ENCODE measurements at places on chromosomes 12 and 14. TPM values are rescaled to one million over a fixed set of nuclear protein-coding genes. Genes with fewer than 3 reads are reported as not detected.

PLEK2 gene
- 1.2 TPM for total RNA-seq

GLI1 gene
- total RNA-seq = 0.55 TPM

C12orf54 gene
- total RNA-seq = not detected

SLC38A2 gene
- 198 TPM for total RNA-seq

TPH2 gene
- total RNA-seq = not detected

TMEM63C gene
- 0.68 TPM for total RNA-seq

LEMD3 gene
- total RNA-seq = 26.4 TPM

LMO3 gene
- not detected for total RNA-seq

PAWR gene
- 2.3 TPM for total RNA-seq

PA2G4 gene
- 468 TPM for total RNA-seq

DNA sequence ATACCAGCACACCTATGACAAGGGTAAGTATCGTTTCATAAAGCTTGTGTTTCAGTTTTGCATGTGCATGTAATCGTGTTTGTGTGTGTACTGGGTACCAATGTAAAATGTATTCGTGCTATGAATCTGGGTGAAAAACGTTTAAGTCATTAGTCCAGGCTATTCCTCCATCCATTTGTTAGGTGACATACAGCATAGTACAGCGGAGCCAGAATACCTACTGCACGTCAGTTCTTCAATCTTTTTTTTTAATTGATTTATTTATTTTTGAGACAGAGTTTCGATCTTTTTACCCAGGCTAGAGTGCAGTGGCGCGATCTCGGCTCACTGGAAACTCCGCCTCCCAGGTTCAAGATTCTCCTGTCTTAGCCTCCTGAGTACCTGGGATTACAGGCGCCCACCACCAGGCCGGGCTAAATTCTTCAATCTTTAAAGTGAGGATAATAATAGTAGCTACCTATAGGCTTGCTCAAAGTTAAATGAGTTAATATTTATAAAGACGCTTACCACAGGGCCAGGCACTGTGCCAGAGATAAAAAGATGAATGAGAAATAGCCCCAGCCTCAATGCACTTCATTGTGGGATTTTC lies 661 bp upstream of the RPS26 start:
- peak overlapping the region; percentile 33 for H3K4me3 ChIP-seq
- no peak for DNase-seq
- no peaks in the 10 kb centered on the region for H3K27me3 ChIP-seq
- H3K27ac ChIP-seq = peak overlapping the region; percentile 83
- H3K4me1 ChIP-seq = peaks cover 32% of the 10 kb centered on the region

- H3K4me3 ChIP-seq = no peak overlapping the region
- no peaks in the 10 kb centered on the region for H3K27me3 ChIP-seq
- H3K4me1 ChIP-seq = no peaks in the 10 kb centered on the region
These were observed 1961.8 kb upstream of the FLRT2 start for GRCh38 chr14:83568141-83568540.

DNA sequence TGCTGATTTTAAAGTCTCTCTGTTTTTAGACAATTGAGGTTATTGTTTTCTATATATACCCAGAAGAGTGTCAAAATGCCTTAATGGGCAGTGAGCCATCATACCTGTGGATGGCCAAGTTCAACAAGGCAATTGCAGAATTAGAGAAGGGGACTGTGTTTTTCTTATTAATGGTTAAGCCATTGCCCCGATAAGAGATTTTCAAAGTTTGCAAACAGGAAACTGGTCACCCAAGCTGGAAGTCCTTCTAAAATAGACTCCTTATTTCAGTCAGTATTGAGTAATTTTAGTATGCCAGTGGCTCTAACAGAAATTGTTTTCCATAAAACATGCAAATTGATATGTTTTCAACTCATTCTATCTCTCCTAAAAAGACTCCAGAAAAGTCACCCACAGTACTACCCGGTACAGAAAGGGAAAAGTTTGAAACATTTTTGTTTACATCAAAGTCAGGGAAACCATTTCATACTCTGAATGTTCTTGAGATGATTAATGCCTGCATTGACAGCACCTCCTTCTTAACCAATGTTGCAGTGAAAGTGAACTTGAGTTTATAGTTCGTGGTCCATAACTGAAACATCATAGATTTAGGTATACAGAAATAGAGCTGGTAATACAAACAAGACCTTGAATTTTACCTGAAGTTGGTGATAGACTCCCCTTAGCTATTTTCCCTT lies 191.1 kb downstream of the TMX1 start:
- H3K27me3 ChIP-seq = no peaks in the 10 kb centered on the region
- H3K27ac ChIP-seq = no peak overlapping the region
- no peak for DNase-seq
- no peaks in the 10 kb centered on the region for H3K36me3 ChIP-seq

GRCh38 chr14:74765721-74766120 lies 2.6 kb downstream of the YLPM1 start:
- no peak overlapping the region for H3K27ac ChIP-seq
- no peaks in the 10 kb centered on the region for H3K36me3 ChIP-seq
- peak overlapping the region; percentile 72 for H3K4me3 ChIP-seq
- peaks cover 40% of the 10 kb centered on the region for H3K4me1 ChIP-seq
- H3K27me3 ChIP-seq = no peaks in the 10 kb centered on the region

DNA sequence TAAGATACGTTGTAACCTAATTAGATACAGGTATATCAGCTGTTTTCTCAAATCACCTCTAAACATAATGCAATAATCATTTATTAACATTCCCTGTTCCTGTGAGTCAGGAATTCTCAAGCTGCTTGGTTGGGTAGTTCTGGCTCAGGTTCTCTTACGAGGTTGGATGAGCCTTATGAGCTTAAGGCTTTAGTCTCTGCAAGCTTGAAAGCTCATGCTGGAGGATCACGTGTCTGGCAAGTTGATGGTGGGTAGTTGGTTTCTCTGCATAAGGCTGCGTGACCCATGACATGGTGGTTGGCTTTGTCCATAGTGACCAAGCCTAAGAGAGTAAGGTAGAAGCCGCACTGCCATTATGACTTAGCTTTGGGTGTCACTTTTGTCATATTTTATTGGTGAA lies 62.0 kb downstream of the PLEKHA5 start:
- H3K36me3 ChIP-seq = no peaks in the 10 kb centered on the region
- no peaks in the 10 kb centered on the region for H3K27me3 ChIP-seq
- H3K4me3 ChIP-seq = no peak overlapping the region
- no peaks in the 10 kb centered on the region for H3K4me1 ChIP-seq

DNA sequence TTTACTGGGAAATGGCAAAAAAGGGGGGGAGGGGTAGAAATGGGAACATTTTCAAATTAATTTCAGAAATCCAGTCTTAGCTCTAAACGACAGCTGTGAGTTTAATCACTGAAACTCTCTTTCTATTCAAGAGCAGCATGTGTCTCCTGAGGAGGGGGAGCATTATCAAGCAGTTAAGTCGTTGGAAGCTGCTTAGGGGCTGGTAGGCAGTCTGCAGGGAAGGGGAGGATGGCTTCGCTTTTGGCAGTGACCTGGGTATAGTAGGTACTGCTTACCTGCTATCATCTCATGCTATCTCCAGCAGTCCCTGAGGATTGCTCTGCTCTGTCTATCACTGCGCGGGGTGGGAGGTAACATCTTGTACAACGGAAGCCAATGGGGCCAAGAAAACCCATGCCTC lies 567.4 kb downstream of the NRXN3 start:
- H3K36me3 ChIP-seq = no peaks in the 10 kb centered on the region
- no peak for DNase-seq
- H3K27ac ChIP-seq = no peak overlapping the region
- H3K27me3 ChIP-seq = no peaks in the 10 kb centered on the region
- H3K4me1 ChIP-seq = no peaks in the 10 kb centered on the region
- H3K4me3 ChIP-seq = no peak overlapping the region

DNA sequence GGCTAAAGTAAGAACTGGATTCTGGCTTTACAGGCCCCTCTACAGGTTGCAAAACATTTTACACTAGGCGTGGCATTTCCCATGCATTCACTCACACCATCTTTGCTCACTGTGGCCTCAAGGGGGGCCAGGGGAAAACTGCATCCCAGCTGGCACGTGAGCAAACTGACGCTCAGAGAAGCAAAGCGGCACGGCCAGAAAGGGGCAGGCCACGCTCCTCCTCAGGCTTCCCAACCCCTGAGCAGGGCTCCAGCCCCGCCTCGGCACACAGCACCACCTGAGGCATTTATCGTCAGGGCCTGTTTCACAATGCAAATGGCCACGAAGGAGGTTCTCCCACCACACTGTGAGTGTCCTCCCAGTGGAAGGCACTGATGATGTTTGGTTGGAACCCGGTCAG lies 90.8 kb downstream of the BCL11B start:
- peak; percentile 45 for DNase-seq
- H3K27me3 ChIP-seq = no peaks in the 10 kb centered on the region
- no peak overlapping the region for H3K27ac ChIP-seq

- DNase-seq = no peak
- H3K4me1 ChIP-seq = peaks cover 8% of the 10 kb centered on the region
- no peak overlapping the region for H3K4me3 ChIP-seq
- H3K27ac ChIP-seq = no peak overlapping the region
These were observed 62.7 kb upstream of the KCNH3 start for GRCh38 chr12:49476091-49476490.

- H3K36me3 ChIP-seq = no peaks in the 10 kb centered on the region
- H3K4me1 ChIP-seq = no peaks in the 10 kb centered on the region
- DNase-seq = no peak
- no peaks in the 10 kb centered on the region for H3K27me3 ChIP-seq
- no peak overlapping the region for H3K27ac ChIP-seq
- no peak overlapping the region for H3K4me3 ChIP-seq
These were observed 177.6 kb downstream of the PDZRN4 start for GRCh38 chr12:41365653-41366171.

DNA sequence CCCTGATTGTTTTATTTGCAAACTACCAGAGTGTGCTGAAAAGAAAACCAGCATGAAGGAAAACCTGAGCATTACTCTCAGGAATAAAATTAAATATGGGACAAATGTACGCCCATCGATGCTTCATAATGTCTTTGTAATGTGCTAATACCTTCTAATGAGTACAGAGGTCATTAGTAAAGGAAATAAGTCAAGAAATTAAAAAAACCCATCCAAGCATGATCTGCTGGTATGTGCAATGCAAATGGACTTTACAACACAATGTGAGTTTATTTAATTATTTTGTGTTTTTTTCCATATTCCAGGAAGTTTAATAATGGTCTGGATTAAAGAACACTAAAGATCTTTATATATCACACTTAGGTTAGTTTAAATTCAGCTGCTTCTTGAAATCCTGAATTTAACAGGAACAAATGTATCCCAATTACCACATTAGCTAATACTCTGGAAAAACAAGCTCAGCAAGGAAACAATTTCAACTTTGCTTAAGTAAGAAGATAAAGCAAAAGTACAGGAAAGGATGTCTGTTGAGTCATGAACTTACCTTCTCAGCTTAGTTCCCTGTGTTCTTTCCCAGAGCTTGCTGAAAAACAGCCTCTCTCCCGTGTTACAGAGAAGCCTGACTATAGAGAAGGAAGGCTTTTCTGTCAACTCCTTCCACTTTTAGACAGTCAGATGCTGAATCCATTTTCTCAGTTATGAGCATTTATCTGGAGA lies 179.3 kb upstream of the TMEM260 start:
- H3K27me3 ChIP-seq = no peaks in the 10 kb centered on the region
- no peak for DNase-seq
- H3K4me1 ChIP-seq = no peaks in the 10 kb centered on the region
- H3K36me3 ChIP-seq = no peaks in the 10 kb centered on the region
- H3K4me3 ChIP-seq = no peak overlapping the region

DNA sequence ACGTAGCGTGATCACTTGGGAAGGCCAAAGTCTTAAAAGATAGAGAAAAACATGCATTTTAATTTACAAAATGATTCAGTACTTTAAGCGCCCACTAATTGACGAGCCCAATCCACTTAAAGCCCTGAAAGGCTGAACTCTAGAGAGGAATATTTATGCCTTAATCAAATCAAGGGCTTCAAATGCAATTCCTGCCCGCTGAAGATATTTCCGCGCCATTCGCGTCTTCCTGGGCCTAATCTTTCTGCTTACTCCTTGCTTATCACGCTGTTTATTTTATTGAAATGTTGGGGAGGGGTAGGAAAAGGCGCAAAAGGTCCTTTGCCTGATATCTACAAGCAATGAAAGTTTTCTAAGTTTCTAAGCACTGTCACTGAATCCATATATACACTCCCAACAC lies 4.0 kb downstream of the TBX3 start:
- H3K4me1 ChIP-seq = peaks cover 3% of the 10 kb centered on the region
- peaks cover 32% of the 10 kb centered on the region for H3K27me3 ChIP-seq
- H3K36me3 ChIP-seq = no peaks in the 10 kb centered on the region

GRCh38 chr12:19675361-19675760 lies 236.1 kb downstream of the AEBP2 start:
- no peaks in the 10 kb centered on the region for H3K36me3 ChIP-seq
- H3K27ac ChIP-seq = no peak overlapping the region
- H3K4me3 ChIP-seq = no peak overlapping the region
- no peak for DNase-seq
- H3K27me3 ChIP-seq = no peaks in the 10 kb centered on the region

GRCh38 chr12:43105426-43105981 lies 446.5 kb downstream of the ADAMTS20 start:
- no peak overlapping the region for H3K27ac ChIP-seq
- H3K4me3 ChIP-seq = no peak overlapping the region
- no peak for DNase-seq

GRCh38 chr12:29519585-29520182 lies 22.2 kb upstream of the OVCH1 start:
- H3K4me1 ChIP-seq = no peaks in the 10 kb centered on the region
- no peaks in the 10 kb centered on the region for H3K27me3 ChIP-seq
- H3K36me3 ChIP-seq = no peaks in the 10 kb centered on the region
- peak; percentile 7 for DNase-seq
- H3K4me3 ChIP-seq = no peak overlapping the region

DNA sequence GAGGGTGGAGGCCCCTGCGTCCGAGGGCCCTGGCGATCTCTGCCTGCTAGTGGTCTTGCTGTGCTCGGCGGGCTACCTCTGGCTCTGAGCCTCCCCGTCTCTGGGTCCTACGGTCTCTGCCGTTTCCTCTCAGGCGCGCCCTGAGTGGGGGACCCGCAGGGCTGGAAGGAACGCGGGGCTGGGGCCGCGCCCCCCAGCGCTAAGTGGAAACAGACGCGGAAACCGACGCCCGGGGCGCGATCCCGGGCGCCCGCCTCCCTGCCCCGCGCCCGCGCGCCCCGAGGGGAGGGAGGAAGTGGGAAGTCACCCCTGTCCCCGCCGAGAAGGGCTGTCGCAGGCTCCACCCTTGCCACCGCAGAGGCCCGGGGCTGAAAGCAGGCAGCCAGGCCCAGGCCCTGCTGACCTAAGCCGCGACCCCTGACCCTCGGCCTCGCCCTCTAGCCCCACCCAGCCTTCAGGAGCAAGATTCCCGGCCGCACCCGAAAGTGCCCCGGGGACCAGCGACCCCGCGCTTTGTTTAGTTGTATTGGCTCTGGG lies 831 bp downstream of the CRIP1 start:
- peak; percentile 85 for DNase-seq
- H3K27me3 ChIP-seq = no peaks in the 10 kb centered on the region
- H3K36me3 ChIP-seq = no peaks in the 10 kb centered on the region
- peak overlapping the region; percentile 82 for H3K4me3 ChIP-seq

DNA sequence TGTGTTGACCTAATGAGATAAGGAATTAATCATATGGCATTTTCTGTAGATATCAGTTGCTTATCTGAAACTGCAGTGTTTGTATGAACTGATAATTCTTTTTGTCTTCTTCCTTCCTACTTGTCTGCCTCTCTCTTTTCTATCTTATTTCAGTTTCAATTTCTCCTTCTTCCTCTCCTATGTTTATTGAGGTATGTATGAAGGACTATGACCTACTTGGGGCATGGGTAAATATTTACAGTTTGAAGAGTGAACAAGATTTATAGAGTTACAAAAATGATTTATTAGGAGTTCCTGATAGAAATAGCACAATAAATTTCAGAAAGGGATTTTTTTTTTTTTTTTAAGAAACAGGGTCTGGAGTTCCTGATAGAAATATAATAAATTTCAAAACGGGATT lies 88.7 kb upstream of the MUCL1 start:
- no peak for DNase-seq
- peaks cover 5% of the 10 kb centered on the region for H3K4me1 ChIP-seq
- no peak overlapping the region for H3K27ac ChIP-seq
- no peaks in the 10 kb centered on the region for H3K27me3 ChIP-seq
